ENCODE measurements at places on chromosomes 5 and 9. TPM values are rescaled to one million over a fixed set of nuclear protein-coding genes. Genes with fewer than 3 reads are reported as not detected.

Gene FOXD1
- total RNA-seq = 0.19 TPM

Gene RASGEF1C
- total RNA-seq = 0.27 TPM

- no peak for DNase-seq
Measured at GRCh38 chr9:72506615-72507014, 14.8 kb upstream of the TMC1 start.

DNA sequence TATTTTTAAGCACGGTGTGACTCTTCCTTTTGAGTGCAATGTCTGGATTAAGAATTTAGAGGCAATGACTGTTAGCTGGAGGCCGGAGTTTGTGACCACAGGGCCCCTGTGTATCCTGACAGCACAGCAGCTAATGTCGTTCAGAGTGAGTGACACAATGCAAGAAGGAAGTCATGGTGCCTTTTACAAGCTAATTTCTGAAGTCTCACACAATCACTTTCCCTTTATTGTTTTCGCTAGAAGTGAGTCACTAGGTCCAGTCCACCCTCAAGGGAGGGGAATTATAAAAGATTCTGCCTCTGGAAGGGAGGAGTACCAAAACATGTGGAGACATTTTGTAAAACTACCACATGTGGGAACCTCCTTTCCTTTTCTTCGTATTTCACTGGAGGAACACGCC is 185.5 kb upstream of the FGF10 start:
- DNase-seq = no peak

DNA sequence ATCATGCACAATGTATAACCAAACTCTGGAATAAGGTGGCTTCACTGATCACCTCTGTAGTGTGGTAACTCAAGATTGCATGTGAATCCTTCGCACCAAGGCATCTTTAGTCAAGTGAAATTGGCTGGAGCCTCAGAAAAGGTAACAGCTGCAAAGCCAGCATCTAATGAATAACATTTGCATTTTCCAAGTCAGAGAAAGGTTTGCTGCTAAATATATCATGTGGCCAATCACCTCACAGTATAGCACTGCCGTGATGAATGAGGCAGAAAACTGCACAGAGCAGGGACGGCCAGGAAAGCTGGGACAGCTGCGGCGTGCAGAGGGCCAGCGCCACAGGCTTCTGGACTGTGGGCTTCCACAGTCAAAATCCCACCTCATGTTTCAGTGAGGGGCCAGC is 18.5 kb downstream of the MRPS27 start:
- DNase-seq = no peak

All from left ventricle myocardium inferior (tissue), 1 donor.